NB4 (cell line): ENCODE measurements at places on chromosomes 12 and 14.

DNA sequence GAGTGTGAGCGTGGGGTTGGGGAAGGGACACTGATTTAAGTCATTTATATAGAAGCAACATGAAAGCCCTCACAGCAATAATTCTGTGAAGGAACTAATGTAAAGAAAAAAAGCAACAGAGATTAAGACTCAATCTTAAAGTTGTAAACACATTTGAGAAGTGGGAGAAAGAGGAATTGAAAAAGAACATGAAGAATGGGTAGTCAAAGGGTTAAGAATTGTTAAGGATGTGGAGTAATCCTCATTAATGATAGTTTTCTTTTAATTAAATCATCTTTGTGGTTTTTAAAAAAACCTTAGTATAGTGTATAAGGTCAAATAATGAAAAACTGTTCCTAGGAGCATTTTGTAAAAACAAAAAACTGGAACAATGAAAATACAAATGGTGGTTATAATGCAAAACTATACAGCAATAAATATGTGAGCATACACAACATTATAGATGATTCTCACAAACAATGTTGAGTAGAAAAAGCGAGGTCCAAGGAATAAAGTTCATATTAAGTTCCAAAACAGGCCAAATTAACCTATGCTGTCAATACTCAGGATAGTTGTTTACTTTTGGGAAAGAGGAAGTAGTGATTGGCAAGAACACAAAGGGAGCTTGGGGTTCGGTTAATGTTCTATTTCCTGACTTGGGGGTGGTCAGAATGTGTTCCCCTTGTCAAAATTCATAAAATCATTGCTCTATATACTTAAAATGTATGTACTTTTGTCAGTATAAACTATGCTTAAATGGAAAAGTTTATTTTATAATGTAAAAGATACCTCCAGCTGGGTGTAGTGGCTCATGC, 120.4 kb upstream of the ATF7IP start:
- no peak for DNase-seq

GRCh38 chr14:99192830-99193229, 79.2 kb downstream of the BCL11B start:
- no peak for DNase-seq

- no peak for DNase-seq
These were observed 422.5 kb downstream of the NRXN3 start for GRCh38 chr14:78592616-78593219.

- no peak for DNase-seq
These were observed 498.4 kb downstream of the PCNX1 start for GRCh38 chr14:71405676-71406075.

- no peak for DNase-seq
These were observed 17.4 kb downstream of the FOXN4 start for GRCh38 chr12:109291521-109292341.

GRCh38 chr14:54121466-54122027, 164.9 kb upstream of the BMP4 start:
- DNase-seq: no peak

GRCh38 chr12:31322801-31323207, 3.1 kb downstream of the SINHCAF start:
- DNase-seq: peak; percentile 59

GRCh38 chr12:113200021-113200797, 14.7 kb downstream of the RITA1 start:
- DNase-seq: peak; percentile 74

- no peak for DNase-seq
These were observed 425.8 kb downstream of the NPAS3 start for GRCh38 chr14:33364466-33364865.

DNA sequence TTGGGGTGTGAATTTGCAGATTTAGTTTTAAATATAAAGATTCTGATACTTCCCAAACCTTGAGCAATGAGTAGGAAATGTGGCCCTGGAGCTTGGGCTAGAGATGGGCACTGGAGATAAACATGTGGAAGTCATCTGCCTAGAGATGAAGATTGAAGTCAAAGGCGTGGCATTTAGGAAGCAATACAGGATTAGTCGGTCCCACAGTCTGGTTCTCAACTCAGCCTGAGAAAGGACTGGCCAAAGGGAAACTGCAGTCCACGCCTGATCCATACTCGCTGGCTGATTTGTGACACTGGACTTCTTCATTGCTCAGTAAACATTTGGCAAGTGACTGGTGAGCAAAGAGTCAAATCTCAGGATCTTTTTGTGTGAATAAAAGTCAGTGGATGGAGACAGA, 268.2 kb upstream of the ATP2B1 start:
- no peak for DNase-seq

DNA sequence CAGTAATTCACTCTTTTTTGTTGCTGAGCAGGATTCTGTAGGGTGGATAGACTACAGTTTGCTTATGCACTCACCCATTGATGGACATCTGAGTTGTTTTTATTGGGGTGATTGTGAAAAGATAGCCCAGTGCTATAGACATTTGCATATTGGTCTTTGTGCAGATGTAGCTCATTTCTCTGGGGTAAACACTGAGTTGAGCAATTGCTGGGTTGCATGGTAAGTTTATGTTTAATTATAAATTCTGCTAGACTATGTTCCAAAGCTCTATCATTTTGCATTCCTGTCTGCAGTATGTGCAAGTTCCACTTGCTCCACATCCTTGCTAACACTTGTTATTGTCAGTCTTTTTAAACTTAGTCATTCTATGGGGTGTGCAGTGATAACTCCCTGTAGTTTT, 65.4 kb upstream of the RFLNA start:
- DNase-seq: peak; percentile 23

DNA sequence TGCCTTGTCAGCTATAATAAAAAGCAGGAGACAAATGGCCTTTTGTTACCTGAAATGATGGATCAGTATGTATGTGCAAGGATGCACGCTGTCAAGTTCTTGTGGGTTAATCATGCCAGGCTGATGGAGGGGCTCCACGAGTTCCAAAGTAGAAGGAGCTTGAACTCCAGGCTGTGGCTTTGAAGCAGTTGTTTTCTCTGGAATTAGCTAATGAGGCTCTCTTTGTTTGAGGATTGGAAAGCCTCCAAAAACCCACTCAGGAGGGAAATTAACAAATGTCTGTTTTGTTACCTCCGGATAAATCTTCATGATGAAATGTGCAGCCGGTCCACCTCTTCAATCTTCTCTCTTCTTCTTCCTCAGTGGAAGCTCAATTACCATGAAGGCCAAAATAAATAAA, 605.5 kb downstream of the DIO2 start:
- DNase-seq: no peak

DNA sequence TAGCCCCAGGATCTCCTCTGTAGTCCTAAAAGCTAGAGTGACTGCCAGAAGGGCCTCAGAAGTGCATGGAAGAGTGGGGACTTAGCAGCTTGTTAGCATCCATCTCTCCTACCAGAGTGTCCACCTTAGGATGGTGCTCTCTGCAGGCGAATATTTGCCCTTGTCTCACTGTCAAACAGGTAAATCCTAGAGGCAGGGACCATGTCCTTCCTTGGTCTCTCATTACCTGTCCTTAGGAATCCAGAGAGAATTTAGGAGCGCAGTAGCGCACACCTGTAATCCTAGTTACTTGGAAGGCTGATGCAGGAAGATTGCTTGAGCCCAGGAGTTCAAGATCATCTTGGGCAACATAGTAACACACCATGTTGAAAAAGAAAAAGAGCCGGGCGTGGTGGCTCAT, 21.4 kb downstream of the AGAP2 start:
- DNase-seq: no peak

DNA sequence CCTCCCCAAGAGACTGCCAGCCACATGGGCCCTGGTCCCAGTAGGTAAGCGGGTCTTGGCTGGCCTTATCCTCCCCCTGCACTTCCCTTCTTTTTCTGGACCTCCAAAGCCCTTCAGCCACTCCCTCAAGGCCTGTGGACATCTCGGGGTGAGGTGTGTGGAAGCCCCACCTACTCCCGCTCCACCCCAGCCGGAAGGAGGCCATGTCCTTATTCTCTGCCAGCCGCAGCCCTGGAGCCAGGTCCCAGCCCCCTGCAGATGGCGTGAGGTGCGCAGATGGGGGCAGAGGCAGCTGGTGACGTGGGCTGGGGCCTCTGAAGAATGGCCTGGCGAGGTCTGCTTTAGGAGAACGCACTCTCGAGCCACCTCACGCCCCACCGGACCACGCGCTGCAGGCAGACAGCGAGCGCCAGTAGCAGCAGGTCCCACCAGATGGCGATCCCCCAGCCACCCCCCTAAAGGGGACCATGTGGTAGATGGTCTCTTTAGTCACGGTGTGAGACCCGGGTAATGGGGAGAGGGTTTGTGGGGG, 167.1 kb downstream of the TSPAN9 start:
- DNase-seq: no peak
